Stimulated activated CD4-positive, alpha-beta T cell treated with anti-CD3 and anti-CD28 coated beads, Interleukin-15, amount 100 ng/mL, for 48 hours (primary cell): ENCODE measurements at places on chromosomes 2 and 18.

DNA sequence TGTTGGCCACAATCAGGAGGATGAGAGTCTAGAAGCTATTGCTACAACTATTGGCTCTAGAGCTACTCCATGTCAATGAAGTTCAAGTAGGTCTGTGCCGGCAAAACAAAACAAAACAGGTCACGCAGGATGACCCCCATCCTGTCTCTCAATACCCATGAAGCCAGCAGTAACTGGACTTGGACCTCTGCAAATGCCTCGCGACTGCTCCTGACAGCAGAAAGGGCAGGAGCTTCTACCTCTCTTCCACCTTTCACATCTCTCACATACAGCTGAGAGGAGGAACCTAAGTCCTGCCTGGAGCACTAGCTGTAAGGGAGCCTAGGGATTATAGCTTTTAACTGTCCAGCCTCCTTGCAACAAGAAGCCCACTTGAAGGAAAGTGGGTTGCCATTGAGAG is 16.0 kb downstream of the PRKAG3 start:
- no peak for DNase-seq

- no peak for DNase-seq
Measured at GRCh38 chr18:62881509-62882016, 166.2 kb downstream of the PHLPP1 start.

- no peak for DNase-seq
Measured at GRCh38 chr2:173792166-173792565, 173.0 kb downstream of the SP3 start.

DNA sequence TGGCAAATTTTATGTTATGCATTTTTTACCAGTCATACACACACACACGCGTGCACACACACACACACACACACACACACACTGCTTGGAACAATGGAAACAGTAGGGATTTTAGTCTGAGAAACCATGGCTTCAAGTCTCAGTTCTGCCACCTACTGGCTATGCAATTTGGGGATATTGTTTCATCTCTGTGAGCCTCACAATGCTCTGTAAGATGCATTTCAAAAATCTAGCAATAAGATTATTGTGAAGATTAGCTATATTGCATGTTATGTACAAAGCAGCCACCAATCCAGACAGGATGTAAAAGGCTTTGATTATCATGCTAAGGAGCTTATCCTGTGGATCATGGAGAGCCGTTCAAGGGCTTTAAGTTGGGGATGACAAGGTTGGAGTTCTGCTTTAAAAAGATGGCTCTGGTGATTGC is 401.4 kb downstream of the NBAS start:
- DNase-seq, result no peak

DNA sequence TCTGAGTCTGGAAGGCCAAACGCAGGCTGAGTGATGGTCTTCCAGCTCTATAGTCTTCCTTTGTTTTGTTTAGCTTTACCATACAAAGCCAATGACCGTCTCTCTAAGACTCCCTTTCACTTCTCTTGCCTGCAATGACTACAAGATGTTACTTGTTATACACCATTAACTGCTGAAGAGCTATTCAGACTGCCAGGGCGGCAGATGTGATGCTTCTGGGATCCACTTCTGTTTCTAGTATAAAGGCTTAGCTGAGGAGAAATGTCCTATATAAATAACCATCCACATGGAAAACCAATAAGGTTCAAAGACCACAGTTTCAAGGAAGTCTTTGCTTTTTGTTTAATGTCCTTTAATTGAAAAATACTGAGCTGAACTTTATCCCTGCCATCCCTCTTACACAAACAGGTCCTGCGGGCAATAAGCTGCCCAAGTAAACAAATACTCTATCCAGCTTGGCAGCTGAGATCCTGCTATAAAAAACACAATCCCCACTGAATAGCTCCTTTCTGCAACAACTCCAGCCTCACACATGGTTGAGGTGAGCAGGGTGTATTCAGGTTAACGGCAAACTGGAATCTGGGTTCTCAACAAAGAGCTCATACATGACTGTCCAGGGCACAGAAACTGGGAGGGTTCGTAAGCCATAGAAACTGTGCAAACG is 124.6 kb downstream of the VIT start:
- DNase-seq, result no peak

DNA sequence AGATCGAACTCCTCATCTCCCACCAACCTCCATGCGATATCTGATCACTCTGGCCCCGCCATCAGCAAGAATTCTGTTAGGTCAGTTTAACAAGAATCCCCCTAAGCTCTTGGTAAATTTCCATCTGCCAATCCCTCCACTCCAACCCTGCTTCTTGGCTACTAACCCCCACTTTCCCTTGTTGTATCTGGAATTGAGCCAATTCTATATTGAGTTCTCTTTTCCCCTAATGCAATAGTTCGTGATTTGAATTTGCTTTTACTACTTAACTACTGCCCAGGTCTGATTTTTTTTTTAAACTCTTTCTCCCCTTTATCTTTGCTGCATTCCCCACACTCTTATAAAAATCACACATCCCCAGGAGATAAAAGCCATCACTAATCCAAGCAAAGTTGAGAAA is 159.3 kb upstream of the STK17B start:
- no peak for DNase-seq

DNA sequence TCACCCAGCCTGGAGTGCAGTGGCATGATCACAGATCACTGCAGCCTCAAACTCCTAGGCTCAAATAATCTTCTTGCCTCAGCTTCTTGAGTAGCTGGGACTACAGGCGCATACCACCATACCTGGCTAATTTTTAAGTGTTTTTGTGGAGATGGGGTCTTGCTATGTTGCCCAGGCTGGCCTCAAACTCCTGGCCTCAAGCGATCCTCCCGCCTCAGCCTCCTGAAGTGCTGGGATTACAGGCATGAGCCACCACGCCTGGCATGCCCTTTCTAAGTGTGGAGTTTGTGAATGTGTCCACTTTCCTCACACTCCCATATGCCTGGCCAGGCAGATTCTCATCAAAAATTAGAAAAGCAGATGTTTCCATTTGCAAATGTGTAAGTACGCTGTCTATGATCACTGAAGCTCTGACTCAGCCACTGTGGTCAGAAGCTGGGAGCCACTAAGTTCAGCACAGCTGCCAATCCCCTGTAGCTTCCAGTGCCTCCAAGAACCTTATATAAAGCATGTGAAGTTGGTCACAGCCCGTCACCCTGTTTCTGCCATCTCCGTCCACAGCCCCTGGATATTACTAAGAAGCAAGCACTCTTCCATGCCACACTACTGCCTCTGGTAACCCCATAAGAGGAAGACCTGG is 155.4 kb downstream of the FAM210A start:
- peak; percentile 33 for DNase-seq

DNA sequence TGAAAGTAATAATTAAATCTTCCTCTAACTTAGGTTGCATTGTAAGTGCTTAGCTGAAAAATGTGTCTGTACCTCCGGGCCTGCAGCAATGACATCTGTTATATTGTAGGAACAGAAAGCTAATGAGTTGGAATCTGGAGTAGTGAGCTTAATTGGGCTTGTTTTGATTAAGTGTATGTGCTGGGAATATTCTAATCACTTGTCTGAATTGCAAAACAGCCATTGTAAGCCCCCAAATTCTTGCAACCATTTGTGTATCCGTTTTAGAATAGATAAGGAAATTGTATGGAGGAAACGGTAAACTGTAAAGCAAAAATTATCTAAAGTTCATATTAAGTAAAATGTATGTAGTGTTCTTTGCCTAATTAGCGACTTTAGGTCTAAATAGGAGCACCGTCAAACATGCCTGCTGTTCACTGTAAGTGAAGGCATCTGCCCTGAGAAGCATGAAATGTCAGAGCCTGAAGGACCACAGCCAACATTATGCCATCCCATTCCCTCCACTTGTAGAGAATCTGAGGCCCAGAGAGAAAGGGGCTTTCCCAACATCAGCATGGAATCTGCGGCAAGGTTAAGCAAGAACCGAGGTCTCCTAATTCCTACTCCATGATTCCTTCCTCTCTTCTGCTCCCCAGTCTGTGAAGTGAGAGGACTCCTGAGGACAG is 466.4 kb downstream of the TDRD15 start:
- DNase-seq, result no peak
